ENCODE measurements at places on chromosomes 13 and 19. TPM values are rescaled to one million over a fixed set of nuclear protein-coding genes. Genes with fewer than 3 reads are reported as not detected.

Gene OVOL3
- not detected for total RNA-seq

Gene APOC4
- not detected for total RNA-seq

Gene ZNF575
- 0.14 TPM for total RNA-seq

Gene ZNF491
- total RNA-seq, result 1.6 TPM

Gene STX10
- total RNA-seq, result 63.0 TPM

Gene PGLYRP2
- not detected for total RNA-seq

Gene LGI4
- total RNA-seq, result not detected

Gene OLFM2
- 18.5 TPM for total RNA-seq

Gene CNMD
- not detected for total RNA-seq

Gene GRK1
- total RNA-seq, result under 0.01 TPM

Gene C13orf42
- not detected for total RNA-seq

Gene MIA
- not detected for total RNA-seq

Gene NXNL1
- not detected for total RNA-seq

Gene NALCN
- 8.2 TPM for total RNA-seq

Gene IL11
- total RNA-seq, result 15.1 TPM

Gene MEDAG
- total RNA-seq, result 34.4 TPM

Gene FAM32A
- total RNA-seq, result 108 TPM

Gene PROZ
- not detected for total RNA-seq

Gene GNG8
- total RNA-seq, result not detected

Gene CLEC17A
- not detected for total RNA-seq

Gene KIR2DL1
- not detected for total RNA-seq

Gene GFY
- total RNA-seq, result not detected

Data from placental pericyte (primary cell).